ENCODE measurements at places on chromosomes 4 and X. TPM values are rescaled to one million over a fixed set of nuclear protein-coding genes. Genes with fewer than 3 reads are reported as not detected.

DNA sequence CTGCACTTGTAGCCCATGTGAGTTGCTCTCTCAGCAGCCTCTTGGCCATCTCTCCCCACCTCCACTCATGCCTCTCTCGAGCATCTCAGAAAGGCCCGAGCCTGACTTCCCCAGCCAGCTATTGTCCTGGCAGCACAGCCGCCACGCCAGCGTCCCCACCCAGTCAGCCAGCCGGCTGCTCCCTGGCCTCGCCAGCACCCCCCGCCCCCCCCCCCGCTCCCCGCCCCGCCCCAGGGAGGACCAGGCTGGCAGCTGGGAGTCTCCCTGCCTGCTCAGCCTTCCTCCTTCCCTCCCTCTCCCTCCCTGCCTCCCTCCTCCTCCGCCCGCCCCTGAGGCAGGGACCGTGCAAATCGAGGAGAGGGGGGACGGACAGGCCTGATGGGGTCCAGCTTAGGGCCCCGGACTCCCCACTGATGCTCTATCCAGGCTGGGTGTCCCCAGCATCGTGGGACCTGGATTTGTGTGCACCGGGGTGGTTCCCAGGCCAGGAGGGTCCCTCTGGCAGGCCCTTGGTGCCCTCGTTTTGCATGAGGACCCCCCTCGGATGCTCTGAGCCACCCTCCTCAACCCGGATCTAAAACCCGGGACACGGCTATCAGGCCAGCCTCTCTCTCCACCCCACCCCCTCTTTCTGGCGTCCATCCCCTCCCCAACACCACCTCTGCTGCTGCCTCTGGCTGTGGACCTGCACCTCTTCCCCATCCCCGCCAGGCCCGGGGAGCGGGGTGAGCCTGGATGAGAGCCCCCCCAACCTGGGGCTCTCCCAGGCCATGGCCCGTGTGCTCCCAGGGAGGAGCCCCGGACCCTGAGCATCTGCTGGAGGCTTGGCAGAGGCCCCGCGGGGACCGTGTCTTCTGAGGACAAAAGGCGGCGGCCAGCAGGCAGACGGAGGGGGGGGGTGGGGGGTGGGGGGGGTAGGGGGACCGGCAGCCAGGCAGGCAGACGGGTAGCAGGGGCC lies at the start of gene GPR173:
Gene GPR173 (plus strand): TSS at position 621 of the 958 bp plus-strand sequence. CDS start 27,833 bp downstream, outside the sequence.
- no peaks in the 10 kb centered on the region for H3K36me3 ChIP-seq
- peak within 1 kb of the TSS; percentile 65 for H3K27ac ChIP-seq
- DNase-seq, result peak; percentile 63
- no peaks in the 10 kb centered on the region for H3K27me3 ChIP-seq
- H3K4me3 ChIP-seq, result peak within 1 kb of the TSS; percentile 70

DNA sequence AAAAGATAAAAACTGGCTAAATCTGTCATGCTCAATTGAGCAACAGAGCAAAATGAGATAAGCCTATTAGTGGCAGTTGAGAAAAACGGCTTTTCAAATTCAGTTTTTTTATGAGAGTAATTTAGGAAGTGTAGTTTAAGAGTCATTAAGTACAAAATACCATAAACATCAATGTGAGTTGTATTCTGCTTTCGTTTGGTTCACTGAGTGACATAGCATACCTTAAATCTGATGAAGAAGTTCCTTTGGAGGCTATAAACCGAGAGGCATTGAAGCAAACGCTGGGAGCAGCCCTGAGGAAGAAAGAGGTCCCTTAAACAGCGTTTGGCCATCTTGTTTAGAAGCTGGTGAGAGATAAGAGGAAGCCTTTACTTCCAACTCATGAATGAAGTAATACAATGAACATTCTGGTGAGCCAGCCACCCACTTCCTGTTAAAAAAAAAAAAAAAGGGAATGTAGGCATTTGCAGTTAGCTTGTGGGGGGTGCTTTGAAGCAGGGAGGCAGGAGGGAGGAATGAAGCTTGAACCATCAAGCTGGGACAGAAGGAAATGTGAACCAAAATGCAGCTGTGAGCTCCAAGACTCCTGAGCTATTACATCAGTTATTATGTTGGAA lies 132.3 kb downstream of the ZNF330 start:
- peaks cover 36% of the 10 kb centered on the region for H3K4me1 ChIP-seq
- peak overlapping the region; percentile 71 for H3K27ac ChIP-seq
- no peaks in the 10 kb centered on the region for H3K36me3 ChIP-seq

- DNase-seq, result no peak
- H3K4me3 ChIP-seq, result no peak overlapping the region
- no peaks in the 10 kb centered on the region for H3K36me3 ChIP-seq
- H3K4me1 ChIP-seq, result no peaks in the 10 kb centered on the region
Observed at GRCh38 chrX:132749406-132749805, 209.0 kb downstream of the HS6ST2 start.

DNA sequence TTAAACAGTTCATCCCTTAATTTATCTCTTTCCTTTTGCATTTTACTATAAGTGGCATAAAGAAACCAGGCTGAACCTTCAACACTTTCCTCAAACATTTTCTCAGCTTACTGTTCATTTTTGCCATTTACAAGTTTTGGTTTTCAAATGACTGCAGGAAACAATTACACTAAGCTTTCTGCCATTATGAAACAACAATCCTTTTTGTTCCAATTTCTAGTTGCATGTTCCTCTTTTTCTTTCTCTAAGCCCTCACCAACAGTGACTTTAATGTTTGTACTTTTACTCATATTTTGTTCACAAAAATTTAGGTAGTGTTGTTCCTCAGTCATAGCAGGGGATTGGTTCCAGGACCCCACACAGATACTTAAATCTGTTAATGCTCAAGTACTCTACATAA lies 1526.1 kb downstream of the STIM2 start:
- no peak overlapping the region for H3K4me3 ChIP-seq
- no peaks in the 10 kb centered on the region for H3K27me3 ChIP-seq
- no peak for DNase-seq

GRCh38 chr4:39591290-39591689 lies 47.4 kb downstream of the SMIM14 start:
- no peaks in the 10 kb centered on the region for H3K36me3 ChIP-seq
- no peaks in the 10 kb centered on the region for H3K4me1 ChIP-seq
- H3K27me3 ChIP-seq, result no peaks in the 10 kb centered on the region
- H3K27ac ChIP-seq, result no peak overlapping the region
- no peak overlapping the region for H3K4me3 ChIP-seq

DNA sequence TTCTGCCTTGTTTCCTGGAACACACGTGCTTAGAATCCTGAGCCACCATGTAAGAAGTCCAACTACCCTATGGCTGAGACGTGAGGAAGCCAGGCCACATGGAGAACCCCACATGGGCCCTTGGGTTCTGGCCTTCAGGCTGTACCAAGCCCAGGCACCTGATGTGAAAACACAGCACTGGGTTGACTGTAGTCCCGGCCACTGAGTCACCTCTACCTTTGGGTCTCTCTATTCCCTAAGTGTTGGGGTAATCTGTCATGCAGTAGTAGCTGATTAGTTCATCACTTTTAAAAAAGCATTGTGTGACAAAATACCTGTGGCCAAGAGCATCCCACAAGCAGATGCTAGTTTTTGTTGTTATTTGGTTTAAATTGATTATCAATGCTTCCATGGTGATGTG lies 24.3 kb downstream of the CFAP97 start:
- H3K27ac ChIP-seq, result no peak overlapping the region
- no peak for DNase-seq
- no peak overlapping the region for H3K4me3 ChIP-seq
- no peaks in the 10 kb centered on the region for H3K27me3 ChIP-seq
- H3K36me3 ChIP-seq, result no peaks in the 10 kb centered on the region

DNA sequence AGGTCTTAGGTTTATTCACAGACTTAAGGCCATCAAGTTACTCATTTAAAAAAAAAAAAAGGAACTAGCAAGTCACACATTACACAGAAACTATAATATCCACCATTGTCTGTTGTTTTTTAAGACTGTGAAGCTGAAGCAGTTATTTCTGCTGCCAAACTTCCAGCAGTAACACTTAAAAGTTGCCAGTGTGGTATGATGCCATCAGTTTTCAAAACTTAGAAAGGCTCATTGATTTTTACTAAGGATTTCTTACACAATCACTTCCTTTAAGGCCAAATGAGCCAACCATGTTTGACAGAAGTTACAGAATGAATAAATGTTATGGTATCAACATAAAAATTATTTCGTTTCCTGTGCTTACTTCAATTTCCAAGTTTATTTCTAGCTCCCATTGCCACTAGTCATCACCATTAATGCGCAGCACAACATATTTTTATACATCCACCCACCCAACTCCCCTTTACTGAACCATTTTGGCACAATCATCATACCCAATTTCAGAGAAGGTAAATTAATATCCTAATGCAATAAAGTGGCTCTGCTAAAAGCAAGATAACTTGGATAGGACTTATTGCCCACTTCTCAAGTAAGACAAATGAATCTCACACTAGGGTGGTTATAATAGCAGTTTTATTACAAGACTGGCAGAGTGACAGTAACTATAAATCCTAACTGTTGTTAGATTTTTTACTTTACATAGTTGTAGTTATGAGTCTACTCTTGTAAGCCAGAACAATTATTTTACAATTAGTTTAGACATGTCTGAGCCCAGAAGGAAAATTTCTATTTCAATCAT lies 13.1 kb downstream of the PDGFC start:
- H3K4me1 ChIP-seq, result peaks cover 5% of the 10 kb centered on the region
- no peak overlapping the region for H3K4me3 ChIP-seq
- H3K36me3 ChIP-seq, result no peaks in the 10 kb centered on the region
- H3K27ac ChIP-seq, result no peak overlapping the region

- H3K4me3 ChIP-seq, result no peak overlapping the region
- no peak for DNase-seq
- no peaks in the 10 kb centered on the region for H3K4me1 ChIP-seq
Observed at GRCh38 chrX:82127228-82128123, 925.6 kb downstream of the SH3BGRL start.

DNA sequence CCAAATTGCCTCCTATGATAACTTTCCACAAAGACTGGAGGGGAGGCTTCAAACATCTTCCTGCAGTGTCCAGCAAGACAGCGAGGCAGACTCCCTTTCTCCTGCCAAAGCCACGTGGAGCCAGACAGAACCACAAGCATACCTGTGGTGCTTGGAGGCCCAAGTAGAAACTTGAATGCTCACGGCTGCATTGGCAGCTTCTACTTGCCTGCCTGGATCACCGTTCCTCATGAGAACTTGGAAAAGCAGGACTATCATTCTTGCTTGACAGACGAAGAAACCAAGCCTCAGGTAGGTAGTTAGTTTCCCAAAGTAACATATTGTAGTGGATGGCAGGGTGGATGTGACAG lies 216.3 kb upstream of the SFRP2 start:
- no peaks in the 10 kb centered on the region for H3K36me3 ChIP-seq
- no peak for DNase-seq
- H3K4me1 ChIP-seq, result no peaks in the 10 kb centered on the region
- H3K27me3 ChIP-seq, result no peaks in the 10 kb centered on the region
- H3K27ac ChIP-seq, result no peak overlapping the region

- DNase-seq, result no peak
- peak overlapping the region; percentile 73 for H3K27ac ChIP-seq
- H3K4me1 ChIP-seq, result peaks cover 28% of the 10 kb centered on the region
- no peak overlapping the region for H3K4me3 ChIP-seq
Observed at GRCh38 chr4:89725268-89725667, 111.7 kb downstream of the SNCA start.

DNA sequence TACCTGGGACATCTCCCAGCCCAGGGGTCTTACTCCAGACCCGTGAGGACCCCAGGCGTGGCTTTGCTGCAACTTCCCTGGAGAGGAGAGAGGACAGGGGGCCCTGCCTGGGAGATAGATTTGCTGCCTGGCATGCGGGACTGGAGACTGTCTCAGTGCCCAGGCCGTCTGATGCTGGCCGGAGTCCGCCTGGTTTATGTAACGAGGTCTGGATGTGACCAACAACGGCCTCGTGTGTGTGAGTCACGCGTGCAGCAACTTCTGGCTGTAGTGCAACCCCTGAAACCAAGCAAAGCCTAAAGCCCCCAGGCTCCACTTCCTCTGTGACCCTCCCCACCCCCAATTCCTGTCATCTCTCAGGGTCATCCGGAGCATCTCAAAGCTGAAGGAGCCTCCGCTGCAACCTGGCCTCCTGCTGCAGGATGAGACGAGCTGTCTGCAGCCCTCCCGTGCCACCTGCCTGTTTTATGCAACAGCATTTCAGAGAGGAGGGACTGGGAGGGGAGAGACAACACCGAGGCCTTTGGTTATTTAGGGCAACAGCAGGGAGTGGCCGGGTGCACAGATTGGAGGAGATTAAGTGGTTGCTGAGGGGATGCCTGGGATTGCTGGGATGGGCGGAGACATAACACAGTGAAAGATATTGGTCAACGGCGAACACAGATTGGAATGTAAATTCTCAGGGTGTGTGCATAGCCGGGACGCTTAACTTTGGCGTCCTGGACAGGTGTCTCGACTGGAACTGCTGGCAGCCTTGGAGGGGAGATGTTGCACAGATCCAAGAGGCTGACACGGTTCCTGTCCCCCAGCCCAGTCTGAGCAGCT lies 16.0 kb downstream of the XG start:
- DNase-seq, result no peak
- no peak overlapping the region for H3K27ac ChIP-seq
- peaks cover 4% of the 10 kb centered on the region for H3K4me1 ChIP-seq
- no peaks in the 10 kb centered on the region for H3K36me3 ChIP-seq
- no peaks in the 10 kb centered on the region for H3K27me3 ChIP-seq
- H3K4me3 ChIP-seq, result no peak overlapping the region

- no peaks in the 10 kb centered on the region for H3K4me1 ChIP-seq
- DNase-seq, result peak; percentile 17
- no peaks in the 10 kb centered on the region for H3K27me3 ChIP-seq
- H3K27ac ChIP-seq, result no peak overlapping the region
- H3K4me3 ChIP-seq, result no peak overlapping the region
- H3K36me3 ChIP-seq, result no peaks in the 10 kb centered on the region
Observed at GRCh38 chrX:138745196-138745595, 33.7 kb upstream of the FGF13 start.

DNA sequence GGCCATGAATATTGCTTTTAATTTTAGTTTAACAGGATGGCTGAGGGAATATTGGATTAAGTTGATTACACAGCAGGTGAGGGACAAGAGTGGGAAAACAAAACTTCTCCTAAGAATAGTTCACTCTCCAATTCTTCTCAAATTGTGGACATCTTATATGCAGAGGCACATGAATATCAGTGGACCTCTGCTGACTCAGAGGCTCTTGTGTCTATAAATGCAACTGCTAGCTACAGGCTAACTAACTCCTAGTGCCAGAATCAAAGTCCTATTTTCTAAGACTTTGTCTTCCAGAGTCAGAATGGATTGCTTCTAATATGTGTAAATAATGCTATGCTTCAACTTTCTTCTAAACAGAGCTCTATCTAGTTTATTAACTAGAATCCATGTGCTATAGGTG lies 175.8 kb downstream of the IL15 start:
- H3K4me1 ChIP-seq, result no peaks in the 10 kb centered on the region
- no peaks in the 10 kb centered on the region for H3K27me3 ChIP-seq
- no peak overlapping the region for H3K4me3 ChIP-seq
- no peak overlapping the region for H3K27ac ChIP-seq

- peaks cover 4% of the 10 kb centered on the region for H3K27me3 ChIP-seq
- no peaks in the 10 kb centered on the region for H3K36me3 ChIP-seq
- H3K4me3 ChIP-seq, result no peak overlapping the region
- no peak for DNase-seq
- no peak overlapping the region for H3K27ac ChIP-seq
Observed at GRCh38 chrX:16014171-16014570, 109.2 kb upstream of the GRPR start.

The SPATA4 gene
- not detected for polyA plus RNA-seq

The FAT4 gene
- polyA plus RNA-seq, result 15.1 TPM

The DCAF12L1 gene
- 30.7 TPM for polyA plus RNA-seq

The MAP9 gene
- 0.06 TPM for polyA plus RNA-seq

The MSN gene
- polyA plus RNA-seq, result 528 TPM

The PHKA1 gene
- polyA plus RNA-seq, result 2.8 TPM

The PCDH7 gene
- polyA plus RNA-seq, result 11.1 TPM

The SERTM2 gene
- not detected for polyA plus RNA-seq

The NXF2B gene
- not detected for polyA plus RNA-seq

The XPNPEP2 gene
- polyA plus RNA-seq, result 0.03 TPM

The SUPT20HL1 gene
- not detected for polyA plus RNA-seq

The NPY2R gene
- not detected for polyA plus RNA-seq

Data from endothelial cell of umbilical vein (primary cell).